ENCODE measurements at places on chromosomes 5 and 9.
A peak's percentile ranks its signal among the peaks of the same experiment; 100 is the strongest.

DNA sequence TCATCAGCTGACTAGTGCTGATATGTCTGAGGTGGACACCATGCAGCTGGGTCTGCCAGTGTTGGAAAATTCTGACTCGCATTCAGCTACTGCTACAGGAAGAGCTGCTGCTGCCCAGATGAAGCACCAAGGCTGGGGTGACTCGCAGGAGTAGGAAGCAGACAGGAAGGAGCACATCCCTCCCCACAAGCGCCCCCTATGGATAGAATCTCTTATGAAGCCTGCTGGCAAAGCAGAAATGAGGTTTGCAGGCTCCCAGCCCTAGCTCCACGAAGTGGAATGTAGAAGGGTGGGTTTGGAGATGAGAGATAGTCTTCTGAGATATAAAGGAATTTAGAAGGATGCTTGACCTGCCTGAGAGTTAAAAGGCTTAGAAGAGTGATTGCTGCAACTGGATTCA, 443.0 kb downstream of the ACTL7B start:
- H3K36me3 ChIP-seq = no peaks in the 10 kb centered on the region
- no peak overlapping the region for H3K4me3 ChIP-seq
- no peak overlapping the region for H3K27ac ChIP-seq
- no peaks in the 10 kb centered on the region for H3K27me3 ChIP-seq

- H3K4me1 ChIP-seq = no peaks in the 10 kb centered on the region
- no peaks in the 10 kb centered on the region for H3K27me3 ChIP-seq
- H3K27ac ChIP-seq = no peak overlapping the region
- H3K36me3 ChIP-seq = no peaks in the 10 kb centered on the region
Measured at GRCh38 chr9:106886111-106887046, 23.4 kb downstream of the ZNF462 start.

DNA sequence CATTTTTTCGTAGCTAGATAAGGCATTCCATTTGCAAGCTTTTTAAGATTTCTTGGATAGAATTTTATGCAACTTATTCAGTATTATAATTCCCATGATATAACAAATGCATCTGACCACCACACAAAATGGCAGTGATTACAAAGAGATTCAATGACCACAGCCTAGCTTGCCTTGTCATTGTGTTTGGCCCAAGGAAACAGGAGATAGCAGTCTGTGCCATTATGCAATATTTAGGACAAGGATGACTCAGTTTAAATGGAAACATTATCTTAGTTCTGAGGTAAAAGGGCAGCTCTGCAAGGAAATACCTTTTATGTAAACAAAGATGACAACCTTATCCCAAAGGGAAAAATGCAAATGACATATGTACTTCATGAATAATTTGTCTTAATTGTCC, 89.8 kb downstream of the NUDT12 start:
- no peaks in the 10 kb centered on the region for H3K4me1 ChIP-seq
- DNase-seq = peak; percentile 23
- H3K27ac ChIP-seq = no peak overlapping the region
- H3K4me3 ChIP-seq = no peak overlapping the region
- H3K36me3 ChIP-seq = no peaks in the 10 kb centered on the region

GRCh38 chr9:114386886-114387679, 699 bp downstream of the AKNA start:
- H3K27ac ChIP-seq = peak overlapping the region; percentile 98
- H3K36me3 ChIP-seq = peaks cover 6% of the 10 kb centered on the region
- peaks cover 71% of the 10 kb centered on the region for H3K4me1 ChIP-seq
- H3K4me3 ChIP-seq = peak overlapping the region; percentile 69

GRCh38 chr9:16624744-16625117, 245.7 kb downstream of the BNC2 start:
- peak; percentile 74 for DNase-seq
- H3K27ac ChIP-seq = peak overlapping the region; percentile 63
- H3K4me1 ChIP-seq = peaks cover 29% of the 10 kb centered on the region
- H3K4me3 ChIP-seq = no peak overlapping the region
- no peaks in the 10 kb centered on the region for H3K27me3 ChIP-seq

DNA sequence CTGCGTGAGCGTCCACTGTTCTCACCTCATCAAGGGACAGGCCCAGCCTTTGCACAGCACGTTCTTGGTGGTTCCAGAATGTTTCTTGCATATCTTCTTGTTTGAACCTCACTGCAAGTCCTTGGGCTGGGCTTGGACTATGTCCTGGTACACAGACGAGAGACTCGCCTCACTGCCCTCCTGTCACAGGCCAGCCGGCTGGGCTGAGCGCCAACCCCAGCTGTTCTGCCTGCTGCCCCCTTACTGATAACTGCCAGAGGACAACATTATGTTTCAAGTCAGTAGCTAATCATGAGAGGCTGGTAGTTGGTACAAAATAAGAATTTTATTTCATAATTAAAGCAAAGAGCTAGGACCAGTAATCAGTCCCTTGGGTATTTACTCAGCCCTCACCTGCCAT, 52.8 kb upstream of the LRRTM2 start:
- no peaks in the 10 kb centered on the region for H3K27me3 ChIP-seq
- peak overlapping the region; percentile 35 for H3K27ac ChIP-seq
- H3K36me3 ChIP-seq = peaks cover 70% of the 10 kb centered on the region
- H3K4me1 ChIP-seq = peaks cover 23% of the 10 kb centered on the region

- no peak overlapping the region for H3K4me3 ChIP-seq
- DNase-seq = peak; percentile 81
- peaks cover 40% of the 10 kb centered on the region for H3K4me1 ChIP-seq
Measured at GRCh38 chr5:151234476-151235238, 10.8 kb upstream of the CCDC69 start.

DNA sequence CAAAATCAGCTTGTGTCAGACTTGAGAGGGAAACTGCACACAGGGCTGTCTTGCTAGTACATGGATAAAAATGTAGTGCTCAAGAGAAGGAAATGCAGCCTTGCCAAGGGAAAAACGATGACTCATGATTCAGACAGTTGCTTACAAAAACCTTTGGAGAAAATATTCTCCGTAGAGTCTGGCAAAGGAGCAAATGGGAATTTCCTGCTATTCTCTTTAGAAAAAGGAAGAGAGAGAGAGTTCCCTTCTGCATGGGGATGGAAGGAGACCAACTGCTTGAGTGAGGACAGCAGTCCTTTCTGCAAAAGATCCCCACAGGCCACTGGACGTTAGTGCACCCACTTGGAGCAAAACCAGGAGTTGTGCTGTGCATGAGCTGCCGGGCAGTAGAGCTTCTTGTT, 7.6 kb downstream of the IFNB1 start:
- H3K27ac ChIP-seq = peak overlapping the region; percentile 26
- no peaks in the 10 kb centered on the region for H3K36me3 ChIP-seq
- peaks cover 4% of the 10 kb centered on the region for H3K4me1 ChIP-seq
- peak; percentile 97 for DNase-seq
- no peak overlapping the region for H3K4me3 ChIP-seq
- H3K27me3 ChIP-seq = no peaks in the 10 kb centered on the region

GRCh38 chr9:12790001-12790400, 15.2 kb downstream of the LURAP1L start:
- H3K27ac ChIP-seq = no peak overlapping the region
- no peaks in the 10 kb centered on the region for H3K27me3 ChIP-seq
- H3K4me1 ChIP-seq = peaks cover under 1% of the 10 kb centered on the region
- no peak overlapping the region for H3K4me3 ChIP-seq
- DNase-seq = peak; percentile 47

DNA sequence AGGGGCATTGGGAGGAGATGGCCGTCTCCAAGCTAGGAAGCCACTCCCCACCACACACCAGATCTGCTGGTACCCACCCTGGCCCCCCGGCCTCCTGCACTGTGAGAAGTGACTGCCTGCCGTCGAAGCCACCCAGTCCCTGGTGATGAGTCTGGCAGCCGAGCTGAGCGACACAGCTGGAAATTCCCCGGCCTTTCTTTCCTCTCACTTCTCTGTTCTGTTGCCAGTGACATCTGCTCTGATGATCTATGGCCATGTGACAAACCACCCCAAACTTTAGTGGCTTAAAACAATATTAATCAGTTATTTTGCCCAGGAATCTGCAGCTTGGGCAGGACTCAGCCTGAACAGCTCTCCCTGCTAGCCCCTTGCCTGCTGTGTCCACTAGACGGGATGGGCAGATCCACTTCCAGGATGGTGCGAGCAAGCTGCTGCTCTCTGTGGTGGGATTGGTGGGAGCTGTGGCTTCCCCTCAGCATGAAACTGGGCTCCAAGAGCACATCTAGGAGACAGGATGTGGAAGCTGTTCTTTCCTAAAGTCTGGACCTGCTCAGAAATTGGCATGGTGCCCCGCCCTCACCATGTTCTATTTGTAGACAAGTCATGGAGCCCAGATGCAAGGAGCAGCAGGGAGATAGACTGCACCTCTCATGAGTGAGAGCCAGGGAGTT, 211.2 kb downstream of the GADD45G start:
- no peaks in the 10 kb centered on the region for H3K36me3 ChIP-seq
- DNase-seq = peak; percentile 49
- no peak overlapping the region for H3K4me3 ChIP-seq
- no peak overlapping the region for H3K27ac ChIP-seq

GRCh38 chr5:130278136-130278535, 373.9 kb downstream of the CHSY3 start:
- H3K4me3 ChIP-seq = no peak overlapping the region
- H3K27me3 ChIP-seq = no peaks in the 10 kb centered on the region
- H3K27ac ChIP-seq = no peak overlapping the region
- no peak for DNase-seq

- no peak overlapping the region for H3K27ac ChIP-seq
- peak; percentile 82 for DNase-seq
- H3K36me3 ChIP-seq = no peaks in the 10 kb centered on the region
- no peaks in the 10 kb centered on the region for H3K27me3 ChIP-seq
Measured at GRCh38 chr5:57887851-57888621, 405.4 kb upstream of the ACTBL2 start.

- peak; percentile 85 for DNase-seq
- no peaks in the 10 kb centered on the region for H3K36me3 ChIP-seq
- H3K27ac ChIP-seq = peak overlapping the region; percentile 48
- peaks cover 26% of the 10 kb centered on the region for H3K4me1 ChIP-seq
- H3K4me3 ChIP-seq = no peak overlapping the region
- no peaks in the 10 kb centered on the region for H3K27me3 ChIP-seq
Measured at GRCh38 chr5:72392326-72392733, 72.2 kb downstream of the PTCD2 start.

DNA sequence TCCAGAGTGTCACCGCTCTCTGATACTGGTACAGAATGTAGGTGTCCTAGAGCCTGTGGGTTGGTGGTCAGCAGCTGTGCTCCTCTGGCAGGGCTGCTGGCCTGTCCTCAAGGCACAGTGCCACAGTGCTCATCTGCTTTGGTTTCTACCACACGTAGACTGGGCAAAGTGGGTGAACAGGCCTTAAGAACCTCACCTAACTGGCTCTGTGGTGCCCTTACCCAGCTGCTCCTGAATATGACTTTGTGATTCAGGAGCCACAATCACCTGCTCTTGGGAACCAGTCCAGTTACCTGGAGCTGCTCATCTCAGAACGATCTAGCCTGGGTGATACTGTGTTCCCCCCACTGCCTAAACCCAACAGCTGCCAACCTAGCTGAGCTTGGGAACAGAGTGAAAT, 6.4 kb downstream of the NOP16 start:
- no peak overlapping the region for H3K27ac ChIP-seq
- DNase-seq = no peak
- peaks cover 3% of the 10 kb centered on the region for H3K4me1 ChIP-seq

GRCh38 chr5:167872791-167873190, 418.7 kb upstream of the WWC1 start:
- H3K27ac ChIP-seq = no peak overlapping the region
- no peak for DNase-seq
- no peaks in the 10 kb centered on the region for H3K4me1 ChIP-seq
- no peaks in the 10 kb centered on the region for H3K27me3 ChIP-seq
- no peak overlapping the region for H3K4me3 ChIP-seq

- H3K4me3 ChIP-seq = no peak overlapping the region
- no peaks in the 10 kb centered on the region for H3K27me3 ChIP-seq
- H3K27ac ChIP-seq = no peak overlapping the region
Measured at GRCh38 chr5:10295619-10296326, 11.9 kb downstream of the CMBL start.

GRCh38 chr5:128408622-128409021, 129.4 kb downstream of the FBN2 start:
- H3K27me3 ChIP-seq = no peaks in the 10 kb centered on the region
- peak; percentile 38 for DNase-seq
- peaks cover 13% of the 10 kb centered on the region for H3K36me3 ChIP-seq

GRCh38 chr9:34601937-34602573, 9.8 kb downstream of the RPP25L start:
- H3K27ac ChIP-seq = no peak overlapping the region
- peaks cover 4% of the 10 kb centered on the region for H3K4me1 ChIP-seq

- H3K4me1 ChIP-seq = peaks cover 5% of the 10 kb centered on the region
- no peaks in the 10 kb centered on the region for H3K36me3 ChIP-seq
- DNase-seq = no peak
- no peak overlapping the region for H3K4me3 ChIP-seq
Measured at GRCh38 chr5:135179308-135179980, 145.4 kb upstream of the PITX1 start.

- no peak for DNase-seq
- H3K27ac ChIP-seq = no peak overlapping the region
- peaks cover 30% of the 10 kb centered on the region for H3K4me1 ChIP-seq
- no peaks in the 10 kb centered on the region for H3K36me3 ChIP-seq
Measured at GRCh38 chr9:99370376-99370775, 148.3 kb downstream of the SEC61B start.

- H3K27me3 ChIP-seq = peaks cover 6% of the 10 kb centered on the region
- H3K27ac ChIP-seq = no peak overlapping the region
- H3K4me1 ChIP-seq = peaks cover 10% of the 10 kb centered on the region
- no peak overlapping the region for H3K4me3 ChIP-seq
- DNase-seq = no peak
Measured at GRCh38 chr5:10471677-10472076, 30.0 kb downstream of the ROPN1L start.

GRCh38 chr9:123586275-123586674, 230.3 kb downstream of the CRB2 start:
- peaks cover 14% of the 10 kb centered on the region for H3K4me1 ChIP-seq
- DNase-seq = no peak
- no peak overlapping the region for H3K27ac ChIP-seq
- H3K4me3 ChIP-seq = no peak overlapping the region
- H3K27me3 ChIP-seq = no peaks in the 10 kb centered on the region

GRCh38 chr9:37295796-37296195, 126.7 kb upstream of the GRHPR start:
- no peak overlapping the region for H3K4me3 ChIP-seq
- H3K4me1 ChIP-seq = no peaks in the 10 kb centered on the region
- H3K36me3 ChIP-seq = no peaks in the 10 kb centered on the region
- no peaks in the 10 kb centered on the region for H3K27me3 ChIP-seq

DNA sequence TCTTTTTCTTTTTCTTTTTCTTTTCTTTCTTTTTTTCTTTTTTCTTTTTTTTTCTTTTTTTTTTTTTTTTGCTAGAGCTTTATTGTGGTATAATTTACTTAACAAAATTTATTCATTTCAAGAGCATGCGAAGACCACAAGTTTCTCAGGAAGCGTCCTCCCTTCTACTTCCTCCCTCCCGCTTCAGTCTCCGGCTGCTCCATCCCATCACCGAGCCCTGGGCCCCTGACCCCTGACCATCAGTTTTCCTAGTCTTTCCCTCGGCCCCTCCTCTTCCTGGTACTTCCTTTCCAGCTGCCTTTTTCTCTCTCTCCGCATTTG, 34.7 kb downstream of the C9orf152 start:
- no peaks in the 10 kb centered on the region for H3K27me3 ChIP-seq
- no peaks in the 10 kb centered on the region for H3K4me1 ChIP-seq
- no peak for DNase-seq
- H3K4me3 ChIP-seq = no peak overlapping the region
- H3K27ac ChIP-seq = no peak overlapping the region
- peaks cover 17% of the 10 kb centered on the region for H3K36me3 ChIP-seq

GRCh38 chr5:34061993-34062392, 19.0 kb upstream of the C1QTNF3 start:
- no peak overlapping the region for H3K27ac ChIP-seq
- H3K36me3 ChIP-seq = peaks cover 4% of the 10 kb centered on the region
- no peaks in the 10 kb centered on the region for H3K27me3 ChIP-seq
- DNase-seq = no peak
- H3K4me3 ChIP-seq = no peak overlapping the region
- H3K4me1 ChIP-seq = no peaks in the 10 kb centered on the region
